ENCODE measurements at places on chromosomes 12 and 14.

DNA sequence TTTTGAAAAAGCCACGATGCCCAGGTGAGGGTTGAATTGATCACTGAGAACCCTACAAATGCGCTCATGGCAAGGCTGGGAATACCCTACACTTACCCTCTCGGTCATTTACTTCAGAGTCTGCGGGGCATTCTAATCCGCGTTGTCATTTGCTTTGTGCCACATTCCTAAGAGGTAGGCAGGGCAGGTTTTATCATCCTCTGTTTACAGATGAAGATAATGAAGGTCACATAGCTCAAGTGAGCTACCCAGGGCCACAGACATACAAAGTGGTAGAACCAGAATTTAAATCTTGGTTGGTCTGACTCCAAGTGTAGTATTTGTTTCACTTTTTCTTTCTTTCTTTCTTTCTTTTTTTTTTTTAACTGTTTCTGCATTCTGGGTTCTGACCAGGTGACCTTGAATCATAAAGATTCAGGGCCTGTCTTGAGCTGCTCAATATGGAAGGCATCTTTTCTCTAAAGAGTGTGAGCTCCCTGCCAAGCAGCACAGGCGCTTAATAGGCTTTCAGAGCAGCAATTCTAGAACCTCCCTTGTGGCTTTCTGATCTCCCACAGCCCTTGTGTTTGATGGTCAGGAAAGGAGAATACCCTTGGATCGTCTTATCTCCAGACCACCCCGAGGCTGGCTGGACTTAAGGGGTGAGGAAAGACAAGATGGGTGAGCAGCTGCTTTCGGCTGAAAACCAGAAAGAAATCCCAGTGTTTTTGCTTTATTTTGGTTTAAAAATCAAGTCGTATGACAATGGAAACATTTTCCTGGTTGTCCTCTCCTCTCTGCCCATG is 662 bp upstream of the BATF start:
- DNase-seq, result no peak

DNA sequence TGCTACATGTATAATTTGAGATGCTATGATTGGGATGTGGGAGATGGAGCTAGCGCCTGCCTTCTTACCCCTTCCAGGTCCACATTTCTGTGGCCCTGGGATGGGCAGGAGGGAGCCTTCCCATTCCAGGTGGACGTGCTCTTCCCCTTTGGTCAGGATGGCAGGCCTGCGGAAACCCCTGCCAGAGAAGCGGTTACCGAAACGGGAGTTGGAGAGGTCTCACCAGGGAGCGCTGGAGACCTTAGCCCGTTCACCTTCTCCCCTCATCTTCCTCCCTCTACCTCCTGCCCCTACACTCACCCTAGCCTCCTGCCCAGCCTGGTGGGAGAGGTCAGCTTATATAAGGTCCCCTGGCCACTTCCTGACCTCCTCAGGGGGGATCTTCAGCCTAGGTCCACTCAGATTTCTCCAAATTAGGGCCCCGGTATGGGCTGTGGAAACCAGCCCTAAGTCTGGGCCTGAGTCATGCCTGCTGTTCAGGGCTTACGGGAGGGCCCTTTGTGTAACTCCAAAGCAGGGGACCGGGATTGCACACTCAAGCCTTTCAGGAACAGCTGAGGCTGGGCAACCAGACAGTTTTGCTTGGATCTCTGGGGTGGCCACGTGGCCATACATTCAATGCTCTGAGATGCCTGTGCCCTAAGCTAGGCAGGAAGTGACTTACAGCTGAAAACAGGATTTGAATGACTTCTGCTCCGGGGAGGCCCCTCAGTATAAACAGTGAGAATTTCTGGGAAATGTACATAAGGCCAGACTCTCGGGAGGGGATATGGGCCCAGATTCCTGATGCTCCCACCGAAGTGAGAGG is 10.2 kb upstream of the MEG3 start:
- no peak for DNase-seq

DNA sequence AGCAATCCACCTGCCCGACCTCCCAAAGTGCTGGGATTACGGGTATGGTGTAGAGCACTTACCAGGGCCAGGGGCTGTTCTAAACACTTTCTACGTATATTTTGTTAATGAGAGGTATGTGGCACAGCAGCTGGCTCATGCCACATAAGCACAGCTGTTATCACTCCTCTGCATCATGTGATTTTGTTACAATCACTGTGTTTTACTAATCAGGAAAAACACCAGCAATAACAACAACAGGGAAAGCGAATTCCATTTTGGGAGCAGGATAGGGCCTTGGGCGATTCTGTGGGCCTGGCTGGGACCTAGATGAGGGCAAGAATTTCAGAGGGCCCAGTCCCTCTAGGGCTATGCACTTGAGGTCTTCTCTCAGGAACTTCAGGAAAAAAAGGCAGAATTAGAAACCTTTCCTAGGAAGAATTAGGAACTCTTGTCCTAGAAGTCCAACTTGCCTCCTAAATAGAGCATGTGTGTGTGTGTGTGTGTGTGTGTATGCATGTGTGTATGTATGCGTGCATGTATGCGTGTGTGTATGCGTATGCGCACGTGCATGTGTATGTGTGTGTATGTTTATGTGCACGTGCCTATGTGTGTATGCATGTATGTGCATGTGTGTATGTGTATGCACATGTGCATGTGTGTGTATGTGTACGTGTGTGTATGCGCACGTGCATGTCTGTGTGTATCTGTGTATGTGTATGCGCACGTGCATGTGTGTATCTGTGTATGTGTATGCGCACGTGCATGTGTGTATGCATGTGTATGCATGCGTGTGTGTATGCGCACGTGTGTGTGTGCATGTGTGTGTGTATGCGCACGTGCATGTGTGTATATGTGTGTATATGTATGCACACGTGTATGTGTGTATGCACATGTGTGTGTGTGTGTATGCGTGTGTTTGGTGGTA is 41.8 kb upstream of the CORO1C start:
- DNase-seq, result no peak

DNA sequence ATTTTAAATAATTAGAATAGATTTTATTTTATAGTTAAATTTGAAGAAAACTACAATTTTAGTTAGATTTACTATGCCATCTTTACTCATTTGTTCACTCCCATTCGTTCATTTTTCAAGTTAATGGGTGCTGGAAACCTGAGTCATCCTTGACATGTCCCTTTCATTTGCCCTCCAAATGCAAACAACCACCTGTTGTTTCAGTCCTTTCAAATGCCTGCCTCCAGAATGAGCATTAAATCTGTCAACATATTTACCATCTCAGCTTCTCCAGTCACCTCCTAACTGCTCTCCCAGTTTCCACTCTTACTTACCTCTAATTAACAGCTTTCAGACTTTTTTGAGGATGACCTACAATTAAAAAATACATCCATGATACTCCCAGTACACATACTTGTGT is 375.5 kb downstream of the RAD51B start:
- DNase-seq, result no peak

GRCh38 chr14:20490563-20490962 is 14.8 kb upstream of the RNASE10 start:
- no peak for DNase-seq

- no peak for DNase-seq
Observed at GRCh38 chr14:23284654-23285529, 1.0 kb downstream of the HOMEZ start.

DNA sequence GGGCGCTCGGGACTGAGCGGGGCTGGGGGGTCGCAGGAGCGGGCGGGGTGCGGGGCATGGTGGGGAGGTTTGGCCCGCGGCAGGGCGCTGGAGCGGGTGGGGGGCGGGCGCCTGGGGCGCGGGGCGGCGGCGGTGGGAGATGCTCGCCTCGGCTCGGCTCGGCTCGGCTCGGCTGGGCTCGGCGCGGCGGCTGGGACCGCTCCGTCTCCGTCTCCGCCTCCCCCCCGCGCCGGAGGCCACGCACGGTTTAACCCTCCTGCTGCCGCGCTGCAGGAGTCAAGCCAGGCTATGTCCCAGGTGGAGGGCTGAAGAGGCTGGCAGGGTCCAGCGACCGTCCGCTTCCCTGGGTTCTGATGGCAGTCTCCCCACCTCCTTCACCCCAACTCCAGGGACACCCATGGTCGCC is at the start of gene PIANP:
Gene PIANP, minus strand, starts transcription at position 170 of the 406 bp plus-strand sequence. CDS start 2,754 bp downstream, outside the sequence.
- DNase-seq, result no peak

GRCh38 chr12:122295877-122296276 is 29.6 kb upstream of the VPS33A start:
- DNase-seq, result no peak

DNA sequence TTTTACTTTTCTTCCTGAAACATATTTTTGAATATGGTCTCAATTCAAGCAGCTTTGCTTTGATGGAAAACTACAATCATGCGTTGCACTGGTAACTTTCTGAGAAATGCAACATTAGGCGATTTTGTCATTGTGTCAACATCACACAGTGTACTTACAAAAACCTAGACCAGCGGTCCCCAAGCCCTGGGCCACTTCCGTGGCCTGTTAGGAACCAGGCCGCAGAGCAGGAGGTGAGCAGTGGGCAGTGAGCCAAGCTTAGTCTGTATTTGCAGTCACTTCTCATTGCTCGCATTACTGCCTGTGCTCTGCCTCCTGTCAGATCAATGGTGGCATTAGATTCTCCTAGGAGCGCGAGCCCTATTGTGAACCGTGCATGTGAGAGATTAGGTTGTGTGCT is 163.7 kb upstream of the NOVA1 start:
- DNase-seq, result no peak

Measured in stimulated activated CD8-positive, alpha-beta memory T cell treated with anti-CD3 and anti-CD28 coated beads, Interleukin-15, amount 100 ng/mL, for 48 hours (primary cell).